ENCODE measurements at places on chromosomes 4 and X.

DNA sequence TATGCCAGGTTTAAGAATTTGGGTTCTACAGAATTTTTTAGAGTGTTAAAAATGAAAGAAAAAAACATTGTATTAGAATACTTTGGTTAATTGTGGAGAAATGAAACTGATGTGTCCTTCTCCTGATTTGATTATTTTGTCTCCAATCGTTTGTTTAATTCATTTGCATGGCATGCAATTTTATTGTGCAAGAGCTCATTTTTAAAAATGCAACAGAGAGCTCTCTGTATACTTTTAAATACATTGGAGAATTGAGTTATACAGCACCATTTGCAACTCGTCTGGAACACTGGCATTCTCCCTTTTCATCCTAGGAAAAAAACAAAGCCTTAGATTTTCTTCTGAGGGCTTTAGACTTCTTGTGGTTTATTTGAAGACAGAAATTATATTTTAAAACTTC, 689 bp downstream of the EXOC1L start:
- no peak for DNase-seq

- DNase-seq: no peak
Observed at GRCh38 chr4:43607400-43607799, 714.9 kb downstream of the GRXCR1 start.

DNA sequence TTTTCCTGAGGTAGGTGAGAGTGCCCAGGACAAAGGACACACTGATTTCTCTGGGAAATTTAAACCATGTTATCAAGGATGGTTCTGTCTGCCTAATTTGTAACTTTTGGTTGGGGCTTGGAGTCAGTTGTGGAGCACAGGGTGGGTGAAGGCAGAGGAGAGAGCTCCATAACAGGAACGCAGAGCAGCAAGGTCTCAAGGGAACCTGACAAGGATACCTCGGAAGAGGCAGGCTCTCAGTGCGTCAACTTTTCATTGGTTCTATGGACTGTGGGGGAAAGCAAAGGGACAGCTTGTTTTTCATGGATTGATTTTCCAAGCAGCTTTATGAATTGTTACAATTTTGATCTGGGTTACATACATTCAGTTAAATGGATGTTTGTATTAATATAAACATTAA, 110.4 kb downstream of the SLIT2 start:
- no peak for DNase-seq

GRCh38 chr4:7335344-7336066, 99.2 kb downstream of the PSAPL1 start:
- no peak for DNase-seq

- DNase-seq: no peak
Observed at GRCh38 chr4:120749445-120750151, 172.9 kb downstream of the PRDM5 start.

GRCh38 chr4:70678383-70678999, 9.8 kb upstream of the UTP3 start:
- DNase-seq: no peak

DNA sequence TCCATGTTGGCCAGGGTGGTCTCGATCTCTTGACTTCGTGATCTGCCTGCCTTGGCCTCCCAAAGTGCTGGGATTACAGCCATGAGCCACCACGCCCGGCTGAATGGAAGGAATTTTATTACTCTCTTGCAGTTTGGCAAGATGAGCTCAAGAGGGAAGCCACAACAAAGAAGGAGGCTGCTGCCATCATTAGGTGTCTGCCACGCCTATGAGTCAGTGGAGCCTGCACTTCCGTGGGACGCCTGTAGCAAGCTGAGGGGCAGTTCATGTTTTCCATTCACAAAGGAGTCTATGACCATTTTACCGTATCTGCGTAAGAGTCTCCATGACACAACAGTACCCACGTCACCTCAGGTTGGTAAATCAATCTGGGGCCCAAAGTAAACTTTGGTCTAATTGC, 51.2 kb upstream of the CHRNA9 start:
- no peak for DNase-seq

DNA sequence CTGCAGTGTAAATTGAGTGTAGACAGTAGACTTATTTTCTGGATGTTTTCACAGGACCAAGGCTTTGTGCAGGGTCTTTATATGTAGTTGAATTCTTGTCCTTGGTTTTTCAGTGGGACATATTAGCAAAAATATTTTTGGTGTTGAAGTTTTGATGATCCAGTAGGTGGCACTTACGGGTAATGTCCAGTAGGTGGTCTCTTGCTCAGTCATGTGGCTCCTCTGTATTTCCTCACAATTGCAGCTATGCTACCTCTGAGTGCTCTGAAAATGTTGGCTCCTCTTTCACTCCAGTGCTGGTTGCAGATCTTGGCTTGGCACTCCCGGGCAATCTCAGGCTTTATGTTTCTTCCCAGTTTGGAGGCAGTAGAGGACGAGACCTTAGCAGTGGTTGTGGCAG, 419.8 kb upstream of the AMOT start:
- no peak for DNase-seq

- no peak for DNase-seq
Observed at GRCh38 chr4:24973404-24973746, 57.4 kb downstream of the LGI2 start.

DNA sequence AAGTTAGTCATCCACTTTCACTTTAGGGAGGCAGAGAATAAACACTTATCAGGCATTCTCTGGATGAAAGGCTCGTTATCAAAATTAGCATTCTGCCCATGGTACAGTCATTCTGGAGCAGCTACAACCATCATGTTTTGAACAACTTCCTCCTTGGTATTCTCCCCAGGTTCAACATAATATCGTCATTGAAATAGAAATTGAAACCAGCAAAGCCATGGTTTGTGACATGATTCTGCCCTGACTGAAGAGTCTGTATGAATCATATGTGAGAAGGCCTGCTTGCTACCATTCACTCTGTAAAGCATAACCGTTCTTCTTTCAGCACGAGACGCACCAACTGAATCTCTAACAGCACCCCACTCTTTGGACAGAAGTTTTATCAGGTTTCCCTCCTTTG, 127.5 kb upstream of the RADX start:
- DNase-seq: no peak

- DNase-seq: no peak
Observed at GRCh38 chr4:78570117-78570516, 18.5 kb downstream of the ANXA3 start.

GRCh38 chr4:105741548-105741947, 33.0 kb downstream of the GSTCD start:
- no peak for DNase-seq

GRCh38 chrX:125622899-125623298, 303.2 kb downstream of the TEX13C start:
- no peak for DNase-seq

DNA sequence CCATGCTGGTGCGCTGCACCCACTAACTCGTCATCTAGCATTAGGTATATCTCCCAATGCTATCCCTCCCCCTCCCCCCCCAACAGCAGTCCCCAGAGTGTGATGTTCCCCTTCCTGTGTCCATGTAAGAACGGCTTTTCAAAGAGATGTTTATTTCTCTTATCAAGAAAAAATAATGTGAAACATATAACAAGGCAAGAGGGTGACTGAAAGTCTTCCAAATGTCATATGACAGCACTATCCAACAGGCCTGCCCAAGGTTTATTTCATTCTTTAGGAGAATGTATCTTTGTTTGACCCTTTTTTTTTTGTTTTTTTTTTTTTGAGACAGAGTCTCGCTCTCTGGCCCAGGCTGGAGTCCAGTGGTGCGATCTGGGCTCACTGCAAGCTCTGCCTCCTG, 29.9 kb upstream of the REPS2 start:
- DNase-seq: no peak

DNA sequence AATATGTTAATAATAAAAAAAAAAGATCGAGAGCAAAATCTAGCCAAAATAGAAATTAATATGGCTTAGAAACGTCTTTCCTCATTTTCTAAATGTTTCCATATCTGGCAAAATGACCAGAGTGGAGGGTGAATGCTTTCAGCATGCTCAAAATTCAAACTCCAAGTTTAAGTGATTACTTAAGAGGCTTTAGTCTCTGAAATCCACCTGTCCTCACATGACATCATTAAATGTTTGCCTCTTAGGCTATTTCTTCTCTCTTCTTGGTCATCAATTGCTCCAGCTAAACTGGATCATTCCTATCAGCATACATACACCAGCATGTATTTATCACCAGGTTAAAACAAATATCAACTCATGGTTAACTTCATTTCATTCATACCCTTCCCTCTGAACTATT, 54.5 kb upstream of the ATXN3L start:
- no peak for DNase-seq

DNA sequence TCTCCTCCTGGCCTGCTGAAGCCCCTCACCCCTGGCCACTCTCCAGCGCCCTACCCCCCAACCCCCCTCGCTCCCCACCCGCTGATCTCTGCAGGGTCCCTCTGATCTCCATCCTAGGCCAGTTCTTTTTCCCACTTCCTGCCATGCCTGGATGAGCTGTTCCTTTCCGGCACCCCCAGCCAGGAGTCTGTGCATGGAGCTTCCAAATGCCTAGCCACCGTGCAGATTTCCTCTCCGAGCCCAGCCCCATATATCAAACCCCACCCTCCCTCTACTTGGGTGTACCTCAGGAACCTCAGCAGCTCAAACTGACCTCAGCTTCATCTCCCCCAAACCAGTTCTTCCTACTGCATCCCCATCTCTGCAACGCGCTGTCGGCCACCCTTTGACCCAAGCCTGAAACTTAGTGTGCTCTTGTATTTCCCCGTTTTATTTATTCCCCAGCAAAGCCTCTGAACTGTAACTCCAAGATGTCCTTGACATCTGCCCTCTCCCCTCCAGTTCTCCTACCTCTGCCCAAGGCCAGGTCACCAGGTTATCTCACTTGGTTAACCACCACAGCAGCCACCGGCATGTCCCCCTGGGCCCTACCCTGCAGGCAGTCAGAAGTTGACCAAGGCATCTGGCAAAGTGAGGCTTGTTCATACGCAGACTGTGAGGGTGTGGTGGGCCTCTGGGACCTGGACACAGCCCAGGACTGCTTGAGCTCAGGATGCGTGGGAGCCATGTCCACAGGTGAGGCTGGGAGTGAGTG, 194.9 kb upstream of the PSAPL1 start:
- DNase-seq: no peak

DNA sequence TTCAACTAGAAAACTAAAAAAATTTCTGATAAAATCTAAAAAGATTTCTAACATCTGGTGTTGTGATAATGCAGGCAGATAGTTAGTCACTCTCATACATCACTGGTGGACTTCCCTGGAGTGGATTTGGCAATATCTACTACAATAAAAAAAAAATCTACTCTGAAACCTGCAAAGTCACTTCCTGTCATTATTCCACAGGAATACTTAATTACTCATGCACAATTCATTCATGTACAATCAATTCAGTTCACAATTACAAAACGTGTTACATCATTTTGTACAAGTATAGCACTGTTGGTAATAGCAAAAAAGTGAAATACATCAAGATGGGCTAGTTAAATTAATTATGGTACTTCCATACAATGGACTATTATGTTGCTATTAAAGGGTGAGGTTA, 16.5 kb upstream of the RHOH start:
- DNase-seq: no peak

DNA sequence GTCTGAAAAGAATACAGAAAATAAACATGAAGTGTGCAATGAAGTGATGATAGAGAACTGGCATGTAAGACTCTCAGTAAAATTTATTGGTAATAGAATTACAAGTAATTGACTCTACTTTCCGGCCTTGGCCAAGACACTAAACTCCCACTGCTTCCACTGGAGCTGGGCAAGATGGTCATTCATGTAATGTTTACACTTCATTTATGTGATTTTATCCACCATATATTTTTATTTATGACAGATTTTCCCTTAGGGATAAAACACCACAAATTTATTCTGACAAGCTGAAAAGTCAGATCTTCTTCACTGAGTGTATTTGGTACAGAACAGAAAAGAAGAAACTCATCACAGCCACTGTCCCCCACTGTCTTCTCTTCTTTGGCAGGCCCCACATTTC, 191.9 kb downstream of the SLC39A8 start:
- DNase-seq: no peak

DNA sequence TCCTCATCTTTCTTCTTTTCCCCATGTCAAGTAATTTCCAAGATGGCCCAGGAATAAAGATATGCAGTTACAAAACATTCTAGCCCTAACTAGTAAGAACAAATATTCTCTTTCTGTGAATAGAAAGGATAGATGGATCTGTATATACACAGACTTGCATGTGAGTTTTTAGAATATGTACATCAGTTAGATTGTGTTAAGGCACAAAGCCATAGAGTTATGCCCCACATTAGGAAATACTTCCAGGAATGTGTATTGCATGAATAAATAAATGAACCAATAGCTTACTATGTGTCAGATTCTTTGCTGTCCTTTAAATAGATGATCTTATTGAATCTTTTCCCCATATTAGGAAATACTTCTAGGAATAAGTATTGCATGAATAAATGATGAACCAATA, 46.0 kb upstream of the TMPRSS11E start:
- no peak for DNase-seq

Measured in frontal cortex (tissue), 4 donors.